ENCODE measurements at places on chromosomes 16 and 17.

DNA sequence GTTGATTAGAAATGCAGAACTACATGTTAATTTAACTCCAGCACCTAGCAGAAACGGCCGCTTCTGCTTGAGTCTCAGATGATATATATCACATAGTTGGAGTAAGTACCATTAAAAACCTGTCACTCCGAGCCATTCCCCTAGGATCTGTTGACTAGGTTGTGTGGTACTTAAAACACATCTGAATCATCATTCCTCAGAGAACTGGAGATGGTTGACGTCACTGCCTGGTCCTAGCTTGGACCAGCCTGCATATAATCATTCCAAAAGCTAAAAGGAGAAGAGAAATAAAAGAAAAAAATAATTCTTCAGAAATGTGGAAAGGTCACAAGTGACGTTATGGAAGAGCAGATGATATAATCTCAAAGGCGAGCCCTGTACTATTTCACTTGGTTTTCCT is 31.3 kb upstream of the RASL10B start:
- no peak for DNase-seq

- no peak for DNase-seq
Measured at GRCh38 chr16:30009085-30009862, 1.6 kb downstream of the DOC2A start.

GRCh38 chr16:66376577-66377305 is 10.2 kb downstream of the CDH5 start:
- no peak for DNase-seq

DNA sequence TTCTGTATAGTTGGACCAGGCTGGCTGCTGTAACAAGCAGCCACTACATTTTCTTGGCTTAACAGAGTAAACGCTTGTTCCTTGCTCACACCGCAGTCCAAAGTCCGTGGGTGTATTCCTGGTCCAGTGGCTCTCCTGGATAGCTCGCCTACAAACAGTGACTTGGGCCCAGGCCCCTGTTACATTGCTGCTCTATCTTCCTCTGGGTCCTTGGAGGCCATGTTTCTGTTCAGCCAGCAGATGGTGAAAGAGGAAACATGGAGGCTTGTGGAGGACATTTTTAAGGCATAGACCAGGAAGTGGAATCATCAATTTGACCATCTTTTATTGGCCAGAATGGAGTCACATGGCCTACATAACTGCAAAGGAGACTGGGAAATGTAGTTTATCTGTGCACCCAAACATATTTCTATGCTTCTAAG is 55.1 kb downstream of the ATP2C2 start:
- peak; percentile 46 for DNase-seq

DNA sequence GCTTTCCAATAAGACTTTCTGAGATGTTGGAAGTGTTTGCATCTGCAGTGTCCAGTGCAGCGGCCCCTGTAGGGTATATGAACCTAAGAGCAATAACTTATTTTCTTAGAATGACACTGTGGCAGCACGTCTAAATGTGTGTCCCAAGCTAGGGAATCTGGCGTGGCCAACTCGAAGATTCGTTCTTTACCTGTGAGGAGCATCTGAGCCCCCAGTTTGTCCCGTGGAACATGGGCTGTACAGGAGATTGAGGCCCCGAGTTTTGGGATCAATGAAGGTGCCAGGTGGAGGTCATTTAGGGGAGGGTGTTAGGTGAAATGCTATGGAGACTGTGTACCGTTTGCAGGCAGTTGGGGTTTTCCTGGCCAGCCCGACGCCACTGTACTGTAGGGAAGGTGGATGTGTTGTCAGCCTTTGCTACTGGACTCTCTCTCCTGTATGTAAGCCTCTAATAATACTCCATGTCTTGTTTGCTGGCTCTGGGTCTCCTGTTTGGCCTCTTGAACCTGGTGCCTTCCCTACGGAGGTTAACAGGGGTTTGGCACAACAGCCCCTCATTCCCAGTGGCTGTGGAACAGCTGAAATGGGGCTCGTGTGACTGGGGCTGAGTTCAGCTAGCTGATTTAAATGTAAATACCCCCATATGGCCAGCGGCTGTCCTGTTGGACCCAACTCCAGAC is 45.5 kb upstream of the SDK2 start:
- DNase-seq = no peak

DNA sequence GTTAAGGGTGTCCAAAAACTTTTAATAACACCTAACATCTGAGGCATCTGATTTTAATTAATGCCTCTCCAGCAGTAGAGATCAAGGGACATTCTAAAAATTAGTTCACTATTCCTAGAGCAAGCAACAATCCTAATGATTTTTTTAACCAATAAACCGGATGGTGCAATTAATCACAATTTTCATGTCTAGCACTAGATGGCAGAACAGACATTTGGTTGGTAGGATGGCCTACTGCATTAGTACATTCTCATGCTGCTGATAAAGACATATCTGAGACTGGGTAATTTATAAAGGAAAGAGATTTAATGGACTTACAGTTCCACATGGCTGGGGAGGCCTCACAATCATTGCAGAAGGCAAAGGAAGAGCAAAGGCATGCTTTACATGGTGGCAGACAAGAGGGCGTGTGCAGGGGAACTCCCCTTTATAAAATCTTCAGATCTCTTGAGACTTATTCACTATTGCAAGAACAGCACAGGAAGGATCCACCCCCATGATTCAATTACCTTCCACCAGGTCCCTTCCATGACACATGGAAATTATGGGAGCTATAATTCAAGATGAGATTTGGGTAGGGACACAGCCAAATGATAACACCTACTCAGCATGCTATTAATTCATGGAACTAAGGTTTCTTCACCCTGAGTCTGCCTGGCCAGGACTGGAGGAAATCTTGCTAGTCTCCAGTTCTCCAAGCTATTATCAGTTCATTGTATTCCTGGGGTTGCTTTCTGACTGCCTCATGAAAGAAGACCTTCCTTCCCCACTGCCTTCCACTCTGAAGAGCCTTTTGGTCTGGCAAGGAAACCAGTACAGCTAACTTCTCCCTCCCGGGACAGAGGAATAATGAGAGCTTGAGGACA is 24.8 kb downstream of the HS3ST3A1 start:
- DNase-seq = no peak

DNA sequence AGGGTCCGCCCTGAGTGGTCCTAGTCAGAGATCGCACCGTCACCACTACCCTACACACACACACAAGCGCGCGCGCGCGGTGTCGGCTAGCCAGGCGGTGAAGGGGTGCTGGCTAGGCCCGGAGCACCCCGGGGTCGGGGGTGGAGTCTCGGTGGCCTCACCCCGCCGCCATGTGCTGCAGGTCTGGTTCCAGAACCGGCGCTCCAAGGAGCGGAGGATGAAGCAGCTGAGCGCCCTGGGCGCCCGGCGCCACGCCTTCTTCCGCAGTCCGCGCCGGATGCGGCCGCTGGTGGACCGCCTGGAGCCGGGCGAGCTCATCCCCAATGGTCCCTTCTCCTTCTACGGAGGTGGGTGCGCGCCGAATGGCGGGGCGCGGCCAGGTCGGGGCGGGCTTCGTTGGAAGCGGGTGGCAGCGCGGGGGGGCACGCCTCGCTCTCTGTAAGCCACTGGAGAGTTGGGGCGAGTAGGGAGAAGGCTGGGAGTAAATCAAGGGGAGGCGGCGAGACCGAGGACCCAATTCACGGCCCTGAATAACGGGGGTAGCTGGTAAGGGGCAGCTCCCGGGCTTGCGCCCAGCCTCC is 4.8 kb downstream of the LHX1 start:
- no peak for DNase-seq

GRCh38 chr16:70472786-70473433 is 18.5 kb downstream of the FCSK start:
- no peak for DNase-seq

DNA sequence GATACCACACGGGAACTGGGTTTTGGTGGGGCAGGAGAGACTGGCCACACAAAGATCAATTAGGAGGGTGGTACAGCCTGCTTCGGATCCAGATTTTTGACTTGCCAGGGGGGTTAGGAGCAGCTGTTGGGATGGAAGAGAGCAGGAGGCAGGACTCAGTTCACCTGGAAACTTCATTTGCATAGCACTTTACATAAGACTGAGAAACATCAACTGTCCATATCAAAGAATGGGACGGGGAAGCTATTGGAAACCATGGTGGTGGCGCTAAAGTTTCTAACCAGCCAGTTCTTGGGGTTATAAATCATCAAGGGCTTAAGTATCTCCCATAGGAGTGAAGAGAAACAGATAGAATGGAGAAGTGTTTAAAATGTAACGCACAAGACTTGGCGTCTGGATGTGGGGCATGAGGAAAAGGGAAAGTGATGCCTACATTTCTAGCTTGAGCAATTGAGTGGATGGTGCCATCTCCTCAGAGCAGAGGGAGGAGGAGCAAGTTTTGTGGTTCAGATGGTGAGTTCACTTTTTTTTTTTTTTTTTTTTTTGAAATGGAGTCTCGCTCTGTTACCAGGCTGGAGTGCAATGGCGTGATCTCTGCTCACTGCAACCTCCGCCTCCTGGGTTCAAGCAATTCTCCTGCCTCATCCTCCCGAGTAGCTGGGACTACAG is 6.4 kb upstream of the SRCAP start:
- DNase-seq = no peak

- no peak for DNase-seq
Measured at GRCh38 chr17:82608816-82609215, 39.4 kb downstream of the WDR45B start.

DNA sequence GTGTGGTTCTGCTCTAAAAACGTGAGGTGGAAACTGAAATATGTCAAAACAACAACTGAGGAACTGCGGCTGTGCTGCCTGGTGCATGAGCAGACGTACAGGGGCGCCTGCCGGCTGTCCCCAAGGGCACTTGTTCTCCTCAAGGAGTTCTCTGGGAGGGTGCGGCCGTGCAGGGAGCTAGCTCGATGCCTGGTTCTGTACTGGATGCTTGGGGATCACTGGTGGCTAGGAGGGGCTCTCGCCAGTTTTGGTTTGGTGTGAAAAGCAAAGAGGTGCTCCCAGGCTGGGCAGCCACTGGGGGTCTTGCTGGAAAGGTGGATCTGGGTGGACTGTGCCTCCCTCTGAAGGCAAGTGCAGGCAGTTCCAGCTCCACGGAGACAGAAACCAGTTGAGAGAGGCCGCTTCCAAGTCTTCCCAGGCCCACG is 41.9 kb upstream of the ATP2A3 start:
- no peak for DNase-seq

- DNase-seq = no peak
Measured at GRCh38 chr16:29230671-29231096, 175.8 kb downstream of the NPIPB11 start.

DNA sequence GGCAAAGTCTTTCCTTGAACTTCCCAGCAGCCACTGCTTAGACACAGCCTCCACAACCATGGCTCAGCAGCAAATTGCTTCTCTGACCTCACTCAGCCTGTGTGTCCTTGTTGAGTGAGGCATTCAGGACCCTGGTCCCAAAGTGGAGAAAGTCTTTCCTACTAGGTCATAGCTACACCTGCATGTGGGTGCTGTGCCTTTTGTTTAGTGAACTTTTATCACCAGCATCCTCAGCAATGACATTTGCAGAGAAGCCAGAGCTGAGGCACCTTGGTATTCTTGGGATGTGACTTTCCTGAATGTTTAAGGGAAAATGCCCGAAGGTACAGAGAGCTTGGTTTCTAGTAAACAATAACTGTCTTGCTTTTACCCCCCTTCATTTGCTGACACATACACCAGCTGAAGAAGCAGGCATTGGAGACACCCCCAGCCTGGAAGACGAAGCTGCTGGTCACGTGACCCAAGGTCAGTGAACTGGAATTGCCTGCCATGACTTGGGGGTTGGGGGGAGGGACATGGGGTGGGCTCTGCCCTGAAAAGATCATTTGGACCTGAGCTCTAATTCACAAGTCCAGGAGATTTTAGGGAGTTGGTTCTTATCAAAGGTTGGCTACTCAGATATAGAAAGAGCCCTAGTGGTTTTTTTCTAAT is 20.9 kb upstream of the STH start:
- no peak for DNase-seq

DNA sequence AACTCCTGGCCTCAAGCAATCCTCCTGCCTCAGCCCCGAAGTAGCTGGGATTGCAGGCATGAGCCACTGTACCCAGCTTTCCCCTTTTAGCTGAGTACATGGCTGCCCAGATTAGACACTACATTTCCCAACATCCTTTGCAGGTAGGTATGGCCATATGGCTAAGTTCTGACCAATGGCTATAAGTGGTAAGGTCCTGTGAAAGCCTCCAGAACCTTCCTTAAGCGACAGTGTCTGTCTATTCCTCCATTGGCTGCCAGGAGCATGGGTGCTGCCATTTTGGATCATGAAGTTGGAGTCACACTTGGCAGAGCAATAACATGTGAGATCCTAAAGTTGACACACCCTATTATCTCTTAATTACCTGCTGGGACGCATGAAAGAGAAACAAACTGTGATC is 24.4 kb upstream of the CRHR1 start:
- no peak for DNase-seq

DNA sequence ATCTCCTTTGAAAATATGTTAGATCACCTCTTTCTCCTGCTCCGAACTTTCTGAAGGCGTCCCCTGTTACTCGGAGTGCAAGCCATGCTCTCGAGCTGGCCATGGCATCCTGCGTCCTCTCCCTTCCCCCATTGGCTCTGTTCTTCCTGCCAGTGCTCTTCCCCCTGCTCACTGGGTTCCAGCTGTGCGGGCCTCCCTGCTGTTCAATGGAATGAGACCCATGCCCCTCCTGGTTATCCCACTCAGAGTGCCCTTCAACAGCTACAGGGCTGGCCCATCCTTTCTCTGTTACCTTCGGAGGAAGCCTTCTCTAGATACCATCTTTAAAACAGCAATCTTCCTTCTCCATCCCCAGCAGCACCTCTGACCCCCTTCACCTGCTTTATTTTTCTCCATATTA is 504.3 kb downstream of the MAF start:
- no peak for DNase-seq

DNA sequence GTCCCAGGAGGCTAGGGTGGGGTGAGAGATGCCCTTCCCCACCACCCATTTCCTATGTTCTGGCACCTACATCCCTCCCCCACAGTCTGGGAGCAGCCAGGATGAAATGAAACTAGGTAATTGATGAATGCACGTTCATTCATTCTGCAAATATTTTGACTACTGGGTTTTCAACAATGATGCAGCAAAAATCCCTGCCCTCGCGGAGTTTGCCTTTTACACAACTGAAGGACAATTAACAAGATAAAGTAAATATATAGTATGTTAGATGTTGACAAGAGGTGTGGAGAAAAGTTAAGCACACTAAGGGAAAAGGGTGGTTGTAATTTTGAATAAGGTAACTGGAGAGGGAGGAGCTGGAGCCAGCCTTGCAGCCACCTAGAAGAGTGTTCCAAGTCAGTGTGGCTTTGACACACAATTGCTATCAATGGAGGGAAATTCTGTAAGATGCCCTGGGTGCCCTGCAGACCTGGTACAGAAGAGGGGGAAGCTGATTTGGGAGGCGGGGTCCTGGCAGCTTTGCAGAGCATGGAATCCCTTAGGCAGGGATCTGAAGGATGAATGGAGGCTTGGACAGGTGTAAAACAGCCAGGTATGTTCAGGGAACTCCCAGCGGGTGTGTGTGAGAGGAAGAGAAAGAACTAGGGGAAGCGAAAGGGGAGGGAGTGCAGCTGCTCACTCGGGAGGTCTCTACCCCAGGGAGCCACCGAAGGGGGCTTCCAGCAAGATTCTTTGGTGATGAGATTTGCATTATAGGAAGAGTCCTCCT is 2.5 kb downstream of the TMEM92 start:
- no peak for DNase-seq

DNA sequence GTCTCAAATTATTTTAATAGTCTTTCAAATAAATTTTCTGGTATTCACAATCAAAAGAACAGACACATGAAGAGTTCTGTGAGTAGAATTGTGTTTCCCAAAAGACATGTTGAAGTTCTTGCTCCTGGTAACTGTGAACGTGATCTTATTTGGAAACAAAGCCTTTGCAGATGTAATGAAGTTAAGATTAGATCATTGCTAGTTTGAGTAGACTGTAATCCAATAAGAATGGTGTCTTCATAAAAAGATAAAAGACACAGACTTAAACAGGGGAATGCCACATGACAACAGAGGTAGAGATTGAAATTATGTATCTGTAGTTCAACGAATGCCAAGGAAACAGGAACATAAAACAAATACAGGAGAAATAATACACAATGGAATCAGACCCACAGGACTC is 357.4 kb upstream of the CA10 start:
- DNase-seq = no peak
